ENCODE measurements at places on chromosomes 2 and 18. TPM values are rescaled to one million over a fixed set of nuclear protein-coding genes. Genes with fewer than 3 reads are reported as not detected.

GRCh38 chr2:46699934-46700256 lies 215.7 kb downstream of the MCFD2 start:
- no peak for DNase-seq

- DNase-seq = peak; percentile 51
Measured at GRCh38 chr2:222594679-222595078, 61.2 kb downstream of the FARSB start.

GRCh38 chr2:68226794-68227193 lies 25.5 kb downstream of the PPP3R1 start:
- no peak for DNase-seq

GRCh38 chr2:33495683-33496082 lies 19.2 kb downstream of the RASGRP3 start:
- DNase-seq = no peak

- DNase-seq = no peak
Measured at GRCh38 chr2:122867941-122868340, 1112.5 kb downstream of the TSN start.

PSTPIP2 gene
- total RNA-seq = 7.8 TPM

RAB11FIP5 gene
- total RNA-seq = 4.7 TPM
